ENCODE measurements at places on chromosomes 13 and 19.
A peak's percentile ranks its signal among the peaks of the same experiment; 100 is the strongest.

DNA sequence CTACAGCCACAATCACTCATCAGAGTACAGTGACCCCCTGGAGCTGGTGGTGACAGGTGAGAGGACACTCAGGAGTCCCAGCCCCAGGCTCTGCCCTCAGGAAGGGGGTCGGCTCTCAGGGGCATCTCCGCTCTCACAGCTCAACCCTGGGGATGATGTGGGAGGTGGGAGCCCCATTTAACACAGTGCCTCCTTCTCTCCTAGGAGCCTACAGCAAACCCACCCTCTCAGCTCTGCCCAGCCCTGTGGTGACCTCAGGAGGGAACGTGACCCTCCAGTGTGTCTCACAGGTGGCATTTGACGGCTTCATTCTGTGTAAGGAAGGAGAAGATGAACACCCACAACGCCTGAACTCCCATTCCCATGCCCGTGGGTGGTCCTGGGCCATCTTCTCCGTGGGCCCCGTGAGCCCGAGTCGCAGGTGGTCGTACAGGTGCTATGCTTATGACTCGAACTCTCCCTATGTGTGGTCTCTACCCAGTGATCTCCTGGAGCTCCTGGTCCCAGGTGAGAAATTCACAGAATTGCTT, 1.0 kb downstream of the LILRA2 start:
- DNase-seq = no peak

DNA sequence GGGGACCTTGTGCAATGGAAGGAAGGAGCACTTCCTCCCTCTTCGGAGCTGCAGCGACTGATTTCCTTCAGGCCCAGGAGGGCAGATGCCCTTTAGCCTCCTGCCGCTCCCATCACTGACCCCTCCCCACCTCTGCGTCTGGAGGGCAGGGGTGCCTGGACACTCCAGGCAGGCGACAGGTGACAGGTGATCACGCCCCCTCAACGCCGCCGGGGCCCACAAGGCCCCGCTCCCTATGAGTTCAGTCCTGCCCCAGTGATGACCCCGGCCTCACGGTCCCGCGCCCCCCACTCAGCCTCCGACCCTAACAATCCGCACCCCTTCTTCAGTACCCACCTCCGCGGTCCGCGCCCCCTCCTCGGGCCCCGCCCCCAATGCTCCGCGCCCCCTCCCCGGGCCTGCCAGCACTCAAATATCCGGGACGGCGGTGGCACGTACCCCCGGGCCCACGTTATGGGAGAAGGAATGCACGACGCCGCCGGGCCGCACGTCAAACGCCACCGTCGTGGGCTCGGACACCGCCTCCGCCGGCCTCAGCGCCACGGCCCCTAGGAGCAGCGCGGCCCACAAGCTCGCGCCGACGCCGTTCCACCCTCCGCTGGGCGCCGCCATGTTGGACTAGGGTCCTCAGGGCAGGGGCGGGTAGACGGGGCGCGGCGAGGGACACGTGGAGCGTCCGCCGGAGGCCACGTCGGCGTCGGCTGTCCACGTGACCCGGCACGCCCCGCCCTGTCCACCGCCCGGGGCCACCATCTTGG, at the start of gene MYDGF:
MYDGF (minus strand) TSS at position 620 of the 758 bp plus-strand sequence; CDS start at position 612, 8 bp downstream.
- peak; percentile 98 for DNase-seq

GRCh38 chr19:13905634-13906520, at the start of the genes BRME1 and CC2D1A:
BRME1 (minus strand) TSS chr19:13906117; CDS start chr19:13904892, 1,225 bp downstream.
CC2D1A (plus strand) TSS chr19:13906201; CDS start chr19:13906442, 241 bp downstream.
- DNase-seq = peak; percentile 94

DNA sequence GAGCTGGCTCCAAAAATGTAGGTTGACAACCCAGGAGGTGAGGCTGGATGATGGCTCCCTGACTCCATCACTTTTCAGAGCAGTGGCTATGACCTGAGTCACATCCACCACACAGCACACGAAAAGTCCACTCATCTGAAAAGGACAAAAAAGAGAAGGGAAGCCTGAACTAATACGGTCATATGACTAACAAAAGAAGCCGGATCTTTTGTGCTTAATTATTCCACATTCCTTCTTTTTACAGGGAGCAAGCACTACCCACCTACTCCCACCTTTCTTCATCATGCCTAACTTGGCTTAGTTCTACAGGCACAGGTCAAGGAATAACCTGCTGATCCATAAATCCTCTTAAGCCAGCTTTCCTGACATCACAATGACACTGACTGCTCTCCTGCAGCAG, 601.3 kb upstream of the MIR17HG start:
- DNase-seq = no peak

DNA sequence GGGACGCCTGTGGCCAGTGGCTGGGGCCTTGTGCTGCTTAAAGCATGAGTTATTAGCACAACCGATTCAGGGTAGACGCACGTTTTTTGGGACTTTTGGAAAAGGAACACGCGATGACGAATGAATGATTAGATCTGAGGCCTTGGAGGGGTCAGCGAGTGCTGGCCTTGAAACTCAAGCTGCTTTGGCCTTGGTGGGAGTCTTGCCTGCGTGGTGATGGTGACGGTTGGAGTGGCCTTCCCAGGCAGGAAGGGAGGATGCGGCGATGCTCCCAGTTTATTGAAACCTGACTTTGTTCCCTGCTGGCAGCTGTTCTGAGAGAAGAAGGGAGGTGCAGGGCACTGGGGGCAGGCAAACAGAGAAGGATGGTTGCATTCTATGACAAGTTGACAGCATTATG, 63.1 kb upstream of the RNF113B start:
- peak; percentile 71 for DNase-seq

All from kidney (tissue), 22 donors.